ENCODE measurements at places on chromosomes 2 and 18.

GRCh38 chr2:197130318-197130717 is 180.3 kb downstream of the ANKRD44 start:
- DNase-seq = peak; percentile 66

GRCh38 chr2:74261204-74261864 is 62.9 kb downstream of the MTHFD2 start:
- DNase-seq = no peak

DNA sequence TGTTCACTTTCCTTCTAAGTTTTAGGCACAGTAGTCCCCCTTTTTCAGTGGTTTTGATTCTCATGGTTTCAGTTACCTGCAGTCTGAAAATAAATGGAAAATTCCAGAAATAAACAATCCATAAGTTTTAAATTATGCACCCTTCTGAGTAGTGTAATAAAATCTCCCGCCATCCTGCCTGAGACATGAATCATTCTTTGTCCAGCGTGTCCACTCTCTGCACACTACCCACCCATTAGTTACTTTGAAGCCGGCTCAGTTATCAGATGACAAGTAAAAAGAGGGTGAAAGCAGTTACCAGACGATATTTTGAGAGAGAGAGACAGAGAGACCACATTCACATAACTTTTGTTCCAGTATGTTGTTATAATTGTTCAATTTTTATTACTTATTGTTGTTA is 400.5 kb downstream of the TMX3 start:
- no peak for DNase-seq

DNA sequence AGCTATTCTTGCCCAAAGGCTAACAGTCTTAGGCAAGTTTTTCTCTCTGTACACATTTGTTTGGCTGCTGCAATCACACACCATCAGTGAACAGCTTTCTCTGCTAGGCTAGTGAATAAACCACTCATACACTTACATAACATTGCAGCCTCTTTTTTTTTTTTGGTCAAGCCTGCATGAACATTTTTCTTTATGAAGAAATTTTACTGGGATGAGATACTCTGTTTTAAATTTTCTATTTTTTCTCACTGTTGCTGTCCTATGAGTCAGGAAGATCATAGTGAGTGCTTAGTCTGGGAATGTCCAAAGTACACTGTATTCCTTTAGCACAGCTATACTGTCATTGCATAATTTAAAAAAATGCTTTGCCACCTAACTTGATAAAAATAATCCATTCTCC is 58.5 kb downstream of the ROCK1 start:
- no peak for DNase-seq

- DNase-seq = no peak
Measured at GRCh38 chr2:187302116-187302515, 145.9 kb downstream of the CALCRL start.

- DNase-seq = peak; percentile 27
Measured at GRCh38 chr2:217993817-217994463, 8.9 kb downstream of the TNS1 start.

DNA sequence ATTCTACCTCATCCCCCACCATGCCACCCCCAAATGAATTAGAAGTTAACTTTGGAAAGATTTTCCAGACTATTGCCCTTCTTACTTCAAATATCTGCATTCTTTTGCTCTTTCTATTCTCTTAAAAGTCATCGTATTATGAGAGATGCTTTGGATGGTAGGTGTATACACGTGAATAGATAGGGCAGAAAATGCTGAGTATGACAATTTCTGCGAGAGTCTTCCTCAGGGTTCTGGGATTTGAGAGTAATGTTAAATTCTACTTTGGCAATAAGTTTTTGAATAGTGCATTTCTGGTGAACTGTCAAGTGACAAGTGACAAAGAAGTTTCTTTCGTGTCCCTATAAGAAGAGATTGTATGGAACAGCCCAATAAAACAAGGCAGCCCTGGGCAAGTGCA is 137.6 kb upstream of the DSEL start:
- DNase-seq = no peak

DNA sequence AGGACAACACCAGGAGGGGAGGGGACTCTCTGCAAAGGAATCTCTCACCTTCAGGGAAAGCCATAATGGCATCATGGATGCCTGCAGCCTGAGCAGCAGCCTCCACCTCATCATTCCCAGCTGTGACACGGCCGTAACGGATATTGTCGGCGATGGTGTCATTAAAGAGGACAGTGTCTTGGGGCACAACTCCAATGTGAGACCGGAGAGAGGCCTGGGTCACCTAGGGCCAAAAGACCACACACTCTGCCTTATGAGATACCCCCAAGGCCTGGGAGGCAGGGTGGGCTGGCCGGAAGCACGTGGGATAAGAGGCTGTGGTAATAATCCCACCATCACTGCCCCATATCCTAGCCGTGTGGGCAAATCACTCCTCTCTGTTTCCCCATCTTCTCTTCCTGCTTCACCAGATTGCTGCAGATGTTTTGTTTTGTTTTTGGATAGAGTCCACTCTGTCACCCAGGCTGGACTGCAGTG is 4.3 kb downstream of the ZFAND2B start:
- DNase-seq = no peak

DNA sequence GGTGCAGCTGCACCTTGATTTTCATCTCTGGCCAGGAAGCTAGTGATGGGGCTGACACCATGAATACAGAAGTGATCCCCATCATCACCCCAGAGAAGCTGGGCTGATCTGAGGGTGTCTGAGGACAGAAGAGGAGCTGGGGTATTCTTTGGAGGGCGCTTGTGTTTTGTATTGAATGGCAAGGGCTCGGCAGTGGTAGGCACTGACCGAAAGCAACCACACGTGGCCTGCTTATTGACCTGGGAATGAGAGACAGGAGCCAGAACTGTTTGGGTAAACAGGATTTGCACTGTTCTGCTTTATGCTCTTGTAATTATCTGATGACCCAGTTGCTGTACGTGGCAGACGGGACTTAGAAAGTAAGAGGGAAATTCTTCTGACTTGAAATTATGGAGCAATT is 62.6 kb upstream of the RPL31 start:
- no peak for DNase-seq

- DNase-seq = no peak
Measured at GRCh38 chr18:48490641-48491293, 48.1 kb upstream of the CTIF start.
